IPS DF 6.9 (cell line): ENCODE measurements at places on chromosomes 2 and 18.

DNA sequence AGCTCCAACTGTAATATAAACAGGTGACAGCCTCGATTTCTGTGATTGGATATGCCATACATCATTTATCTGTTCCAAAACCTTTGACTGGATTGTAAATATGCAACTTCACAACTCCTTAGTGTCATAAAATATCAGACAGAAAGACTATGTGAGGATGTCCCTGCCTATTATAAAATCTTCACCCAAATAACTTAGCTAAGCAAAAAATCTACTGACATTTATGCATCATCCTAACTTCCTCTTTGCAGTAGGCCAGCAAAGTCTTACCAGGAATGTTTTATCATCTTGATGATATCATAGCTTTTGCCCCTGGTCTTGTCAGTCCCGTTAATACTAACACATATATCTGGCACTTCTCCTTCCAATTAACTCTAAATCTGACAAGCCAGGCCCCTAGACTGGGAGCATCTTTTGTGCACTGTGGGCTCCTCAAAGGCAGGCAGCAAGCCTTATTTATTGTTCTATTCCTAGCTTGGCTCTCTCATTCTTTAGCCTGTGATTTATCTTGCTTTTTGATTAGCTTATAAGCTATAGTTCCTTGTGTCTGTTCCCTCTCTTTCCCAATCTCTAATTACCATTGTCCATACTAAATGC, 356.5 kb upstream of the HNMT start:
- DNase-seq: no peak

GRCh38 chr2:121502781-121503180, 27.9 kb upstream of the RNU4ATAC start:
- no peak for DNase-seq

DNA sequence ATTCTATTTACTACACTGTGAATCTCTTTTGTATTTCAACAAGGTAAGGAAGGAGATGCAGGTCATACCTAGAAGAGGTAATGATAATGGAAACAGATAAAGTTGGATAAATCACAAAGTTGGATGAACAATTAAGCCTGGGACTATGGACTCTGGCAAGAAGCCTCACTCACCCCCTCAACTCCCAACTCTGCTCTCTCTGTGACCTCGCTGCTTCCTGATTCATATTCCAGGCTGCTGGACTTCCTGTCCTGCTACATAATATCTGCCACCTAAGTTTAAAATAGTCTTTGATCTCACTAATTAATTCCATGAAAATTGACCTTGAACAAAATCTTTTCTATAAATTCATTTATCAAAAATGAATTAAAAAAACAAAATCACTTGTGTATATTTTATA, 215.3 kb downstream of the CALCRL start:
- no peak for DNase-seq

- no peak for DNase-seq
Observed at GRCh38 chr18:25360301-25360899, 8.4 kb upstream of the ZNF521 start.

- no peak for DNase-seq
Observed at GRCh38 chr2:172985139-172985892, 90.3 kb upstream of the MAP3K20 start.
